Hematopoietic multipotent progenitor cell treated with erythropoietin and hydrocortisone succinate and interleukin-3 and kit ligand, for 15 days (in vitro differentiated cells): ENCODE measurements at places on chromosomes 1 and 21.

DNA sequence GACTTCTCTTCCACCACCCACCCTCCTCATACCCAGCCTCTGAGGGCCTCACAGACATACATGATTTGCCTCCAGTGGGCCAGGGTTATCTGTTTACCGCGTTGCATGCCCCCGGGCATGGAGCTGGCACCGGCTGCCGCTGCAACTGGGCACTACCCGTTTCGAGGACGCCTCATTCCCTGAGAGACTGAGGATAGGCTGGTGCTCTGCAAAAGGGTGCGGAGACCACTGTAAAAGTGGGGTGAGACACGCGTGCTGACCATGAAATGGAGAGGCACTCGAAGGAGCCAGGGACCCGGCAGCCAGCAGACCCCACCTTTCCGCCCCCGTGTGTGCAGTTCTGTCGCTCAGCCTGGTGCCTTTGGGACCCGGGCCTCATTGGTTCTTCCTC is 20.6 kb downstream of the TP73 start:
- DNase-seq: no peak

- DNase-seq: no peak
Observed at GRCh38 chr1:114901814-114902213, 47.2 kb downstream of the SYCP1 start.

DNA sequence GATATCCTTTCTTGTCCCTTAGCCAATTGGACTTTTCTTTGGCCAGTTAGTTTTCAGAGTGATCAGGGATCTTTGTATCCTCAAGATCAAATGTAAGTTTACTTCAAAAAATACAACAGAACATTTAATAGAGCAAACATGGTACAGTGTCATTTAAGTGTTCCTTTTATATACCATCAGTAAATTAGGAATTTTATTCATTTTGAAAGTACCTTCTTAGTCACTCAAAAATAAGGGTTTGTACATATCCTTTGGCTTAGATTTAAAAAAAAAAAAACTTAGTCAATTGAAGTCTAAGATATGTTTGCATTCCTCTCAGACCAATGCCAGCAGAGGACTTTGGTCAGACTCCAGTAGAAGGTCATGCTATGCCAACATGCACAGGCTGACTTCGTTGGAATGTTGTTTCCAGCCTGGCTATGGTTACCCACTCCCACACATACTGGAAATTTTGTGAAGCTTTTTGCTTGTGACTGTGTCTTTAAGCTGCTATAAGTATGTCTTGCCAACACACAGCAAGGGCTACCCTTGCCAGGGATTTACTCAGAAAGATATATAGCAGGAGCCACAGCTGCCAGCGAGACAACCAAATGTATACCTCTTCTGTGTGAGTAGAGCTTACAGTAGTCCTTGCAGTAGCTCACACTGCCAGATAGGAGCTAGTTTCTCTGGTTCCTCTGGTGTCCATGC is 81.5 kb upstream of the LRIF1 start:
- no peak for DNase-seq

DNA sequence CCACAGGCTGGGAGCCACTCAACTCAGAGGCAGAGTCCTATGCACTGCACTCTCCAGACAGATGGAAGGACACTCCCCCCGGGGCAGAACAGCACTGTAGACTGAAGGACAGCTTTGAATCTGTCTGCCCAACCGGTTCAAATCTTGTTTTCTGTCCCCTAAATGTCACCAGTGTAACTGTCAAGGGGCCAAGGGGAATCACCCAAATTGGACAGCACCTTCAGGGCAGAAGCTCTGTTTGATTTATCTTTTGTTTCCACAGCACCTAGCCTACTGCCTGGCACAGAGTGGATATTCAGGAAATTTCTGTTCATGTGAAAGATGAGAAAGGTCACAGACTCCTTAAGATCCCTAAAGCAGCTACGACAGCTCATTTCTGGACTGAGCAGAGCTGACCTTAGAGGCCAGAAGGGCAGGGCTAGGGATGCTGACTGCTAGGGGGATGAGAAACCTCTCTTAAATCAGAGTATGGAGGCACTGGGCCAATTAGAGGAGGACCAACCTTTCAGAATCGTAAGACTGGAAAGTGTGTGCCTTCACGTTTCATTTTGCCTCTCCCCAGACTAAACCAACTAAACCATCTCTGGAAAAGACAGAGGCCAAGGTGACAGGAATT is 41.0 kb downstream of the ITPKB start:
- no peak for DNase-seq

DNA sequence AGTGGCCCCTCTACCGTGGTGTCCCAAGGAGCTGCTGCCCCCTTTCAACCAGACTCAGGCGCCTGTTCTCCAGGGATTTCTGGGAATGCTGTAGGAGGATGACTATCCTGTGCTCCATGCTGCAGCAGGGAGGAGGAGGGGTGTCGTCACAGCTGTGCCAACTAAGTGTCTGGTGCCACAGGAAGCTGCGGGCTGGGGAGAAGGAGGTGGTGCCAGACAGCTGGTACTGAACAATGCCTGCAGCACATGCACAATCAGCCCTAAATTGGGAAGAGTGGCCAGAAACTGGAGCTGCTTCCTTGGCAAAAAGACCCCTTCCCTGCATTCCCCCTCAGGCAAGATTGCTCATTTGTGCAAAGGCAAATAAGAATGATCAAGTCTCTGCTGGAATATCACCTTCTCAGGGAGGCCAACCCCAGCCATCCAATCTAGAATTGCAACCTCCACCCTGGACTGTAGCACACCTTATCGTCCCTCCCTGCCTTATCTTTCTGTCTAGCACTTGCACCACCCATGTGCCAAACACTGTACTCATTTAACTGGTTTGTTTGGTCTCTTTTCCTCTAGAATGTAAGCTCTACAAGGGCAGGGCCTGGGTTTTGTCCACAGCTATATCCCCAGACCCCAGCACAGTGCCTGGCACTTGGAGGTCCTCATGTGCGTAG is 33.3 kb downstream of the LAMB3 start:
- no peak for DNase-seq

DNA sequence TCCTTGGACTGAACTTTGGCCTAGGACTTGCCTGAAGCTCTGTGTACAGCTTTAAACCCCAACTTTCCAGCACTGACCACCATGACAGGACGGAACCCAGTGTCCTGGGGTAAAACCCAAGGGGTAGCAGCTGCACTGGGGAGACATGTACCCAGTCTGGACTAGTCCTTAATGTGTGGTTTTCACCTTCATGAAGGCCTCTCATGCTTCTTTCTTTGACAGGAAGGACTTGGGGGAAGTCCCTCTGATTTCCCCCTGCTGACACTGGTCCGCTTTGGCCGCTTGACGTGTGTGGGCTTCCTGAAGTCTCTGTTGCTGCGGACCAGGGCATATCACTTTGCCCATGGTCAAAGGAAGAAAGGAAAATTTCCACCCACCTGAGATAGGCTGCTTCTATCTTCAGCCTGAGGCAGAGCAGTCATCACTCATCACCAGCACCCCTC is 66.3 kb upstream of the PRDX6 start:
- no peak for DNase-seq

- DNase-seq: no peak
Observed at GRCh38 chr1:176177764-176178163, 29.3 kb downstream of the COP1 start.

DNA sequence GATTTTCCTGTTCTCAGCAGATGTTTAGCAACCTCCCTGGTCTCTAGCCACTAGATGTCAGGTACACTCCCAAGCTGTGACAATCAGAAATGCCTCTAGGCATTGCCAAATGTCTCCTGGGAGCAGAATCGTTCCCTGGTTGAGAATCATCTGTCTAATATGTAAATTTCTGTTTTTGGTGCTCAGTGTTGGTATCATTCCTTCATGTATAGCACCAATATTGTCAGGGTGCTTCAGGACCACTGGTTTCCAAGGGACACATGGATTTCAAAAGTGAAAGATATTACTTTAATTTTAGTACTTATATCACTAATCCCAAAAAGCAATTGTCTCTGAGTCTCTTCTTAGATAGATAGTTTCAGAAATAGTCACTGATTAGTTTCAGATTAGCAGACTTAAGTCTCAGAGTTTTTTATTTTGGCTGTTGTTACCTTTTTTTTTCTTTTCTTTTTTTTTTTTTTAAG is 160.1 kb downstream of the PTPRC start:
- no peak for DNase-seq

DNA sequence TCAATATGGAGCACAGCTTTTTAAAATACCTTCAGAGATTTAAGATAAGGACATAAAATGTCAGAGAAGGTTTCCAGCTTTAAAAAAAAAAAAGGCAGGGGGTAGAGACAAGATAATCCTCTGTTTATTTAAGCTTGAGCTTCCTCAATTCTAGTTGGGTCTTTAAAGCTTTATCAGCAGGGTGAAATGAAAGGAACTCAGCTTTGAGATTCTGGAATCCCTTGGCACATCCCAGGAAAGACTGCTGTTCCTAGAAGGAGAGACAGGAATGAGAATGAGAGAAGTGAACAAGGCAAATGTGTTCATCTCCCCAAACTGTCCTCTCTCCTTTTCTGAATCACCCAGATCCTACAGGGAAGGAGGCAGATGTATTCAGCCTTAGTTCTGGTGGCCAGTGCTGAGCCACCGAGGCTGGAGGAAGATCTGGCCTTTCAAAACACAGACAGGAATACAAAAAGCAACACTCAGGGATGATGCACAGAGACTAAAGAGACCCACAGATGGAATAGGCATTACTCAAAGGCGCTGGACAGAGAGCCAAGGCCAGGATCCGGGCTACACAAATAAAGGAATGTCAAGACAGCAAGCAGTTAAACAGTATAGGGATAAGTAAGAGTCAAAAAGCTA is 385.8 kb upstream of the DUSP10 start:
- DNase-seq: no peak

GRCh38 chr1:209692745-209693504 is 11.7 kb upstream of the HSD11B1 start:
- DNase-seq: peak; percentile 79

- DNase-seq: no peak
Observed at GRCh38 chr1:183077097-183077496, 53.9 kb downstream of the LAMC1 start.

DNA sequence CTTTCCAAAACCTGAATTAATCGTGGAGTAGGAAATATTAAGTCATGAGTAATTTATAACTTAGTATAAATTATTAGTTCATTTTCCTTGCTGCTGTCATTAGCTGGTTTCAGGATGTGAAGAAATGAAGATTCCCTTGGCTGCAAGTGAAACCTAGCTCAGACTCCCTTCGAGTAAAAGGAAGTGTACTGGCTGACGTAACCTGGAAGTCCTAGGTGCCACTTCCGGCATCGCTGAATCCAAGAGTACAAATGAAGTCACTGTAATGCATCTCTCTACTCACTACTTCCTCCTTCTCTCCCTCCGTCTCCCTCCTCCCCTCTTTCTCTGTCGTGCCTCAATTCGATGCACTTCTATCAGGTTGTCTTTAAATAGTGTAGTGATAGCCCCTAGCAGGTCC is 28.8 kb downstream of the ZP4 start:
- DNase-seq: no peak

DNA sequence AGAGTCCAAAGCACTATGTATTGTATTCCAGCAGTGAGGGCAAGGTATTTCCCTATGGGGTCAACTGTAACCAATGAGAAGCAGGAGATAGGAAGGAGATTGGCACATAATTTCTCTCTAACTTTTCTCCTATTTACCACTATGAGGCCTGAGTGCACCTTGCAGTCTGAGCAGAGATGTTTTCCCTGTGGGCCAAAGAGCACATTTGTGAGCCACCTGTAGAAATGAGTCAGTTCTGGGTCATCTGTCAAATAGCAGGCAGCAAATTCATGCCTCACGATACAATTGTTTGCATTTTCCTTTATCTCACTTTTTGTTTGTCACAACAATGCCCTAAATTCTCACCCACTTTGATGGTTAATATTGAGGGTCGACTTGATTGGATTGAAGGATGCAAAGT is 547.2 kb upstream of the NCAM2 start:
- no peak for DNase-seq

DNA sequence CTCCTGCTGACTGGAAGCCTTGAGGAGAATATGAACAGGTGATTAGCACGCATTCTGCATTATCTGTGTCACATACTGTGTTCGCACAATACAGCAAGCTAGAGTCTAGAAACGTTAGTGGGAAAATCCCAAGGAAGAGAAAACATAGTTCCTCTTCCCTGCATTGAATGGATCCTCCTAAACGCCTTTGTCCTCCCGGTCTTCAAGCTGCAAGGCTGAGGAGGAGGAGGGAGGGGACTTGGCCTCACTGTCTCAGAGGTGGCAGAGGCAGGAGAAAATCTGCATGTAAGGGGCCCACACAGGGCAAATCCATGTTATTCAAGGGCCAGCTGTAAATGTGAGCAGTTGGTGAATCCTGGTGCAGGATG is 34.4 kb downstream of the WNT9A start:
- no peak for DNase-seq

DNA sequence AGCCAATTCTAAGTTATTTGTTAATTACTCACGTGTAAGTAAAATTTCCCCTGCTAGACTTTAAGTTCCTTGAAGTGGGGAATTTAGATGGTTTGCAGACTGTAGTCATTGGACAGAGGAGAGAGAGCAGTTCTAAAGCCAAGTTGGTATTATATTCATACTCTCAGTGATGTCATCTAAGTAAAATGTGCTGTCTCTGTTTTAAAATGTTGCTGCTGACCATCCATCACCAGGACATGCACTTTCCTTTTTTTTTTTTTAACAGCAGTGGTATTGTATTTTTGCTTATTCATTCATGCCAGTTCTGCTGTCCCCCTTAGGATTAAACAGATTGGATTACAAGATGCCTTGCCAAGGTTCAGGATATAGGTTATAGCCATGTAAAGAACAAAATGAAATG is 2.3 kb downstream of the TTLL7 start:
- no peak for DNase-seq

GRCh38 chr1:26797627-26798026 is 9.9 kb downstream of the PIGV start:
- DNase-seq: no peak

- no peak for DNase-seq
Observed at GRCh38 chr1:168291222-168291837, 10.7 kb downstream of the TBX19 start.

DNA sequence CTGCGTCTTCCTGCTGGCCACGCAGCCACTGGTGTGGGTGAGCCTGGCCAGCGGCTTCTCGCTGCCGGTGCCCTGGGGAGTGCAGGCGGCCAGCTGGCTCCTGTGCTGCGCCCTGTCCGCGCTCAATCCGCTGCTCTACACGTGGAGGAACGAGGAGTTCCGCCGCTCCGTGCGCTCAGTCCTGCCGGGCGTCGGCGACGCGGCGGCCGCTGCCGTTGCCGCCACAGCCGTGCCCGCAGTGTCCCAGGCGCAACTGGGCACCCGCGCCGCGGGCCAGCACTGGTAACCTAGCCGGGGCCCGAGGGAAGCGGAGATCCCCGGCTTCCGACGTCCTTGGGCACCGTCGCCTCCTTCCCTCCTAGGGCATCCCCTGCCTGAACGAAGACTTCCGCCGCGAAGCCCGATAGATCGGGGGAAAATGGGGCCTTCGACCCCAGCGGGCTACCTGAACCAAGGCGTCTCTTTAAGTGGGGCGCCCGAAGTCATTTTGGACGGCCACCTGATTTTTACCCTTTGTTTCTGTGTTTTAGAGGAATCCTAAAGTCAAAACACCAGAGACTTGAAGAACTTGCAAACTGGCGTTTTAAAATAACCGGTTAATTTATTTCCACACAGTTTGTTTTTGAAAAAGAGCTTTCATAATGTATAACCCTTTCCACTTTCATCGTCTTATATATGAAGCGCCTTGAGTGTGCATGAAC is 2.0 kb downstream of the GPR88 start:
- no peak for DNase-seq

GRCh38 chr1:210143465-210144062 is 89.0 kb upstream of the SERTAD4 start:
- DNase-seq: peak; percentile 19
